ENCODE measurements at places on chromosomes 11 and 22. TPM values are rescaled to one million over a fixed set of nuclear protein-coding genes. Genes with fewer than 3 reads are reported as not detected.

Gene GTPBP1
- 27.1 TPM for polyA plus RNA-seq

Gene FBLN1
- 1.1 TPM for polyA plus RNA-seq

Gene CDKN1C
- polyA plus RNA-seq: 4.1 TPM

Gene PDGFD
- 6.2 TPM for polyA plus RNA-seq

Gene PANX2
- 2.5 TPM for polyA plus RNA-seq

DNA sequence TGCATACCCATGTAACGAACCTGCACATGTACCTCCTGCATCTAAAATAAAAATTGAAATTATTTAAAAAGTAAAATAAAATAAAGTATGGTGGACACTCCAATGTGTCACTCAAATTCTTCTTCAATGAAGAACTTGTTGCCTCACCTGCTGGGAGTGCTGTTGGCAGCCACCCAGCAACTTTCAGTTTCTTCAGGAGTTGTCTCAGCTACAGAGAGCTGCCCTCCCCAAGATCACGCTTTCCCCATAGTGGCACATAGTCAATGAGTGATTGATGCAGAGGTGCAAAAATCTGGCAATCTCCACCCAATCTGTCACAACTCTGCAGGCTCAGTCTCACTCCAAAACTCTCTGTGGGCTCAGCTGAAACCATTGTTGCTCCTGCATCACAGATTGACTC, 92.3 kb upstream of the C11orf87 start:
- no peak for DNase-seq

- DNase-seq: no peak
Observed at GRCh38 chr11:20058749-20059458, 101.4 kb downstream of the DBX1 start.

- DNase-seq: no peak
Observed at GRCh38 chr22:25650833-25651232, 86.4 kb downstream of the GRK3 start.

DNA sequence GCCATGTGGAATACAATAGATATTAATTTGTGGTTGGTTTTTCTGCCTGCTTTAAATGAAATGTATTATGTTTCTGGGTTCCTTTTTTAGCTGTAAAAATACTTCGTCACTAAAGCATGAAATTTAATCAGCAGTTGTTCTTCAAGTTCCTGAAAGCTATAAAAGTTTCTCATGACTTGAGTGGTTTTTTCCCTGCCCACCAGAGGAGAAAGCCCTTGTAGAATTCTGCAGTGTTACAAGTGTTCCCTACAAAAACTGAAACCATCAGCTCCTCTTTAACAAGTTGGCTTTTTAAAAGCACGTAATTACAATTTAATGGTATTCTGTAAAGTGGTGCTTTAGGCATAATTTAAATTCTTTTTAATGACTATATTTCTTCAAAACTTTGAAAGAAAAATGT, 56.2 kb downstream of the PANX1 start:
- no peak for DNase-seq

DNA sequence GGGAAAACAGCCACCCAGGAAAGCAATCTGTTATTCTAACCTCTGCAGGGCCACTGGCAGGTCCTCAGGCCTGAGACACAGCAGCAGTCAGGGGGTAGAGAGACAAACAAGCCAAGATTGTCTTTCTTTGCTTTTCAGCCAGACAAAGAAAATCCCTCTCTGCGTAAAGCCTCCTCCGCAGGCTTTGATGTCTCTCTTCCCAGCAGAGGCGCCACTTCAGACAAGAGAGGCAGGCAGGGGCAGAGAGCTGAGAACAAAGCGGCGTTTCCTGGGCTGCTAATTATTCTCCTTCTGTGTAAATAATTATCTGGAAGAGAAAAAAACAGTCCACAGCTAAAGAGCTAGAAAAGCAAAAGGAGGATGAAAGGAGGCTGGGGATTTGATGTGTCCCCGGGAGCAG, 102.7 kb upstream of the SEZ6L start:
- DNase-seq: no peak

DNA sequence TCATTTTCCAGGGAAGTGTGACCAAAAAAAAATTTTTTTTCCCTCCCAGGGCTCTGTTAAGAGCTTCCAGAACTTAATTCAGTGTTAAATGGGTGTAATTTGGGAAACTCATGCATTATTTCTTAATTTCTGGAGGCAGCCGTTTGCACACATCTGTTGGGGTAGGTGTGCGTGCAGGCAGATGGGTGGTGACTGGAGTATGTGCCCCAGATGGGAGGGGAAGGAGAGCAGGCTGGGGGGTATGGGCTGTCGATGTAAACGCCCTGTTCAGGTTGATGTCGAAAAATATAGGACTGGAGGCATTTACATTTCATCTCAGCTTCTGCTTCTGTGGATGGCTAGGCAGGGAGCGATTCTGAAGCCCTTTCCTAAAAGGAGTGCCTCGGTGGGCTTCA, 13.7 kb upstream of the SHISAL1 start:
- no peak for DNase-seq

DNA sequence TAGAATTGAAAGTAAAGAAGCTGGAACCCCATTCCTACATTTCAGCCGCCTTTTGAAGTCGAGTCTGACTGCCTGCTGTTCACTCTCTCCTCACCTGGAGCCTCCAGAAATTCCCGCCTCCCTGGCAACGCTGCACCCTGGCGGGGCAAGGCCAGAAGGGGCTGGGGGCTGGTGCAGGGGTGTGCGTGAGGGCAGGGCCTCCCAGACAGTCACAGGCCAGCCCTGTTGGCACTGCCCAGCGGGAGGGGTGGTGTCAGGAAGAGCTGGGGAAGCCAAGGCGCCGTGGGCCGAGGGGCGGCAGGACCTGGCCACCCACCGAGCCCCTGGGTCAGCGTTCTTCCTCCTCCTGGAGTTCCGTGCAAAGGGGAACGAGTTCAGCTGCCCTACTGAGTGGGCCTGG, 123.2 kb downstream of the KCNQ1OT1 start:
- DNase-seq: no peak

DNA sequence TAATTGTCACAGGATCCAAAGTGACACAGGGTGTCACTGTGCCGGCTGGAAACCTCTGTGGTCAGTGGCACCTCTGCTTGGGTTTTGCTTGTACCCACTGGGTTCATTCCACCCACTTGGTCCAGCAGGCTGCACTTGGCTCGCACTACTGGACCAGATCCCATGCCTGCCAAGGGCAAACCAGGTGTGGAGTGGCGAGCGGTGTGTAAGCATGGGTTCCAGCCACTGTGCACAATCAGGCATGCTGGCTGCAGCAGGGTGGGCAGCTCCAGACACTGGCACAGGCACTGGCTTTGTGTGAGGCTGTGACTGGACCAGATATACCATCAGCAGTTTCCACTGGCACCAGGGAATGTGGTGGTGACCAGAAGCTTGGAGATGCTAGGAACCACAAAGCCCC, 261.4 kb downstream of the KCNA4 start:
- no peak for DNase-seq

GRCh38 chr11:97163631-97164191, 773.9 kb downstream of the JRKL start:
- DNase-seq: no peak
